Upper lobe of right lung (tissue), 1 donor: ENCODE measurements at places on chromosomes 11 and 22. TPM values are rescaled to one million over a fixed set of nuclear protein-coding genes. Genes with fewer than 3 reads are reported as not detected.

FSHB gene
- not detected for total RNA-seq

DNA sequence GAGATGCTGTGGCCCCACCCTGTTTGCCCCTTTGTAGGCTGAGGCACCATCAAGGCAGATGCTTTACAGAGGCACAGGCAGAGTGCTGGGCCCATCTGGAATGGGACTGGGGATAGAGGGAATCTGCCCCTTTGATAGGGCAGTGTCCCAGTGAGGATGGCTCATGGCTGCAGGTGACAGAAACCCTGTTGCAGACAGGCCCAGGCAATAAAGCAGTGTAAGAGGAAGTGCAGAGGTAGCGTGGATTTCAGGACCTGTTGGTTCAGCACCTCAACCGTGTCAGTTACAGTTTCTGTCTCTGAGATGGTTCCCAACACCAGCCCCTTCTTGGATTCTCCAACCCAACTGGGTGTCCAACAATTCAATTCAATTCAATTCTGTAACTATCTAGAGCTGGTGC is 25.1 kb downstream of the PRDM11 start:
- DNase-seq, result no peak

HTR3A gene
- not detected for total RNA-seq

DNA sequence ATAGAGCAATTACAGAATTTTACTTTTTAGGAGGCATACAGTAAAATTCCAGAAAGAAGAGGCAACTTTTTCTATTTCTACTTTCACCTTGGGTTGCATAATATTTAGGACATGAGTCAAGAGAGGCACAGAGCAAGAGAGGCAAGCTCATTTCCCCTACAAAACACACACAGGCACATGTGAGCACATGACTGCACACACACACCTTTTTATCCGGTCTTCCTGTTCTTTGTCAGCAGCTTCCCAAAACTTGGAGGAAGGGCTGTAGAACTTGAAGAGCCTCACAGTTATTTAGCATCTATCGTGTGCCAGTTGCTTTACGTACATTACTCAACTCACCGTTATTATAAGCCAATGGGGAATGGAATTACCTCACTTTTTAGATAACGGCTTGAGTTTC is 37.8 kb upstream of the CCDC179 start:
- no peak for DNase-seq

MGAT3 gene
- 34.8 TPM for total RNA-seq

GRCh38 chr11:103928802-103929161 is 107.7 kb upstream of the DDI1 start:
- no peak for DNase-seq

- DNase-seq, result no peak
Measured at GRCh38 chr11:13238879-13239514, 38.6 kb upstream of the BMAL1 start.

DNA sequence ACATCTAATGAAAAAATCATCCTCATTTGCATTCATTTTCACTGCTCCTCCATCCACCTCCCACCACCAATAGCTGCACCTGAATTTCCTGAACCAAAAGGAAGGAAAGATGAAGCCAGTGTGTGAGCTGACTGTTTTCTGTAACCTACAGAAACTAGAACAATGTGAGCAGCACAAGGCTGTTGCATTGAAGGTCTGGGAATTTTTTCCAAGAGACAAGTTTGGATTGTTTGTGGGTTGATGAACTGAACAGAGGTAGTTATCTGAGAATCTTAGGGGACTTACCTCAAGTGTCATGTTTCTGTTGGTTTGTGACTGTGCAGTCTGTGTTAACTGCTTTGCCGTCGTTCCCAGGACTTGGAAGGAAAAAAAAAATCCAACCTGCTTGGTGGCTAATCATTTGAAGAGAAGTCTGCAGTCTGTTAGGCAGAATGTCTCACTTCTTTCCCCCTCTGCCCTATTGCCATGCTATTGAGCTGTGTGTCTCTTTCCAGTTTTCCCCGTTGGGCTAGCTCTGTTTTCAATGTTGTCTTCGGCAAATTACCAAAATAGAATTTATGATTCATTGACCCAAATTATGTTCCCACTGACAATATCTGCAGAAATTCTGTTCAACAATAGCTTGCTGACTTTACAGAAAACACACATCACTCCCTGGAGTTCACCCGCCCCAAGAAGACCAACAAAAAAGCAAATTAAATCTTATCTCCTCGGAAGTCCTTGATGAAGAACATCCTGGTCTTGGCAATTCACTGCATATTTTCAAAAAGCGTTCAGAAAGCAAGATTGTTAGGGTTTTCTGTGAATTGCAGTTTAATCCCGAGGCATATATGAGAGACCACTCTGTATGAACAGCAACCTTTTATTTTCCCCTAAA is 76.0 kb downstream of the SC5D start:
- no peak for DNase-seq

- no peak for DNase-seq
Measured at GRCh38 chr22:23622634-23623033, 9.5 kb downstream of the DRICH1 start.

DNA sequence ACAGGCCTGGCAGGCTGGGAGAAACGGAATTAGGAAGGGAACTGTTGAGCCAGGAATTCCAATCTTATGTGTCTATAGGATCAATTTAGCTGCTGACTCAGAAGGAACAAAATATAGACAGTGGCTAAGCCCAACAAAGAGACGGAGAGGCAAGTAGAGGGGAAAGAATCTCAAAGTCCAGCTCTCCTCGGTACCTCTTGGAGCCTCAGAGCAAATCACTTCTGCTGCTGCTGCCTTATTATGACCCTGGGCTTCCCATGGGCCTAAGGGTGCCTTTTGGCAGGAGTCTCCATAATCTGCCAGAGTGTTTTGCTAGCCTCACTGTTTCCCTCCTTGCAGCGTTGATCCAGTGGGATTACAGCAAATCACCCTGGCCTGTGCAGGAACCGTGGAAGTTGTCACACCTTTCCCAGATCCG is 31.7 kb downstream of the PAX6 start:
- no peak for DNase-seq

- DNase-seq, result no peak
Measured at GRCh38 chr22:28771195-28771791, 1.2 kb upstream of the CCDC117 start.

DNA sequence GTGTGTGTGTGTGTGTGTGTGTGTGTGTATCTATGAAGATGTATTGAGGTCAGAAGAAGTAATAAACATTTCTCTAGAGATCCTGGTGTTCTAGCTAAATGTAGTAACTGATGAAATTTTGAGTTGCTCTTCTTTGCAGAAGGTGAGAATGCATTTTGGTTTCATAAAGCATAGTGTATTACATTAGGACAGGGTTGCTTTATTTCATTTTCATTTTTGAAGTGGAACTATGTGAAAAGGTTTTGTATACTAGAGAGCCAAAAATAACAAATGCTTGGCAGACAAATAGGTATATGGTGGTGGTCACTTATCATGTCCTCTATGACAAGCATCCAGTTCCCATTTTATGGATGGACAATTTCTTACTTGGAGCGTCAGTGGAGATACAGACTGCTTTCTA is 99.0 kb downstream of the CASP12 start:
- no peak for DNase-seq

GRCh38 chr11:105799728-105800462 is 190.0 kb downstream of the GRIA4 start:
- no peak for DNase-seq

DNA sequence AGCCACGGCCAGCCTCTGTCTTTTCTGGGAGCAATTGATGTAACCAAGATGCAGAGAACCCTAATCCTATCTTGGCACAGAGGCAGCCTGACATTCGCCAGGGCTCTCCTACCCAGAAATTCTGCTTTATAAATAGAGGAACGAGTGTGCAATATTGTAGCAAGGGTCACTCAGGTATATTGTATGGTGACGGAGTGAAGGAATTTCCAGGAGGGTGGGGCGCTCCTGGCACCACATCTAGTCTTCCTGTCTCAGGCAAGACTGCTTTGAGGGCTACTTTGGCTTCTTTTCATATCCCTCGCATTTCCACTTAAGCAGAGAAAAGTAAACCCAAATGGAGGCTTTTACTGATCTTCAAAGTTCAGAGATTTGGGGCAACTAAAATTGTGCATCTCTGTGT is 114.4 kb downstream of the BARX2 start:
- DNase-seq, result no peak

DNA sequence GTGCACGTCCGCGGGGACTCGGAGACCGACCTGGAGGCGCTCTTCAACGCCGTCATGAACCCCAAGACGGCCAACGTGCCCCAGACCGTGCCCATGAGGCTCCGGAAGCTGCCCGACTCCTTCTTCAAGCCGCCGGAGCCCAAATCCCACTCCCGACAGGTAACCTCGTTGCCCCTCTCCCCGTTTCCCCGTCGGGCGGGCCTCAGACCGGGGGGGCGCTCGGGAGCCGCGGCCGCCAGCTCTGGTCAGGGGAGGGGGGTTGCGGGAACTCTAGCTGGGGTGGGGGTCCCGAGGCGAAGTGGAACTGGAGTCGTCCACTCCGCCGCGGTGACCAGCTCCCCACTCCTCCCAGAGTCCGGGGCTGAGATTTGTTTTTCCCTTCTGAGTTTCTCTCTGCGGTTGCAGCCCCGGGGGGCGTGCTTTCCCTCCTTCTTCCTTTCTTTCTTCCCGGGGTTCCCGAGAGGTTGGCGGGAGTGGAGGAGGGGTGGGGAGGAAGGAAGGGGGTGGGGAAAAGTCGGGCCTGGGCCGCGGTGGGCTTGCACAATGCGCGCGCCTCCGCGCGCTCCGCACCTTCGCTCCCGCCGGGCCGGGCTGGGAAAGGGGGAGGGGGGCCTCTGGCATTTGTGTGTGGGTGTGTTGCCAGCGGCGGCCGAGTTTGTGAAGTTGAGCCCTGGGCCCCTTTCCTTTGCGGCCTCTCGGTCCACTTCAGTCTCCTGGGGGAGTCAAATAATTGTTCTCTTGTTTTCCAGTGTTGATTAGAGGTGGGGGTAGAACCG is 952 bp downstream of the YAP1 start:
- peak; percentile 92 for DNase-seq

DNA sequence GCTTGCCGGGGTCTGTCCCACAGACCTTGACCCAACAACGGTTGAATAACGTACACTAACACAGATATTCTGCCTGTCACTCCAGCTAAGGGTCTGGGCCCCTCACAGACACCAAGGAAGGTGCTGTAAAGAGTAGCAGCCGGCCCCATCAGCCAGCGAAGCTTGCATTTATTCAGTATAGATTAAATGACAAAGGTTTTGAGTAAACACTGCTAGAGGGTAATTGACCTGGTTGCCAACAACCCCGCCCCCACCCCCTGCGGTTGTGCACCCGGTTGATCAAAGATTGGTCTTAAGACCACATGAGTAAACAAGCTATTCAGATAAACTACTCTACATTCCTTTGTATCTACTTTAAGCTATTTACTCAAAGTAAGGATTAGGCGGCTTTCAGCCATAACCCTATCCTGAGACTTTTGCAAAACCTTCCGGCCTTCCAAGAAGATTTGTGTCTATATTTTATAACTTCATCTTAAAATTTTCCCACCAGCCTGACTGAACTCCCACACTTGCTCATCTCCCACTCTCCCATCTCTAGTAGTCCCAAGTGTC is 4.8 kb upstream of the CKAP5 start:
- no peak for DNase-seq

DNA sequence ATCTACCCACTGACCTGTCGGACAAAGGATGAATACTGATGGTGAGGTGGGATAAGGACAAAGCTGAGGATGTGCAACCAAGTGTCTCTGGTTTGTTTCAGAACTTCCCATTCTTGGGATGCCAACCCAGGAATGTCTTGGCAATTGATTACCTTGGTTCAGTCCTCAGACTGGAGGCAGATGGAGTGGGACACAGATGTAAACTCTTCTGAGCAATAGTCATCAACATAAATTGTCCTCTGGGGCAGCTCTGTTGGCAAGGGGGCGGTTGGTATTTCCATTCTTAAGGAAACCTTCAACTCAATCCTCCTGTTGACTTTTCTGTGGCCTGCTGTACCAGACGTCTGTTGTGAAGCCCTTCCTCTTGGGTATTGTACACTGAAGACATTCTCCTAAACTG is 6.8 kb downstream of the ABTB2 start:
- no peak for DNase-seq

GRCh38 chr22:35835998-35836691 is 118.5 kb downstream of the APOL5 start:
- no peak for DNase-seq
